T-helper 17 cell (primary cell): ENCODE measurements at places on chromosomes 16 and 17.

GRCh38 chr16:75482434-75483205 lies 12.6 kb downstream of the CHST6 start:
- peaks cover 3% of the 10 kb centered on the region for H3K36me3 ChIP-seq
- no peak overlapping the region for H3K4me3 ChIP-seq
- H3K4me1 ChIP-seq, result peaks cover 6% of the 10 kb centered on the region

GRCh38 chr16:58614212-58614611 lies 15.4 kb downstream of the CNOT1 start:
- peaks cover 24% of the 10 kb centered on the region for H3K4me1 ChIP-seq
- no peak for DNase-seq

- no peaks in the 10 kb centered on the region for H3K36me3 ChIP-seq
- no peak overlapping the region for H3K4me3 ChIP-seq
- no peak overlapping the region for H3K27ac ChIP-seq
Observed at GRCh38 chr16:64740261-64740660, 381.6 kb downstream of the CDH11 start.

- H3K4me3 ChIP-seq, result no peak overlapping the region
- no peak for DNase-seq
- peaks cover 15% of the 10 kb centered on the region for H3K27me3 ChIP-seq
- H3K27ac ChIP-seq, result no peak overlapping the region
- H3K4me1 ChIP-seq, result no peaks in the 10 kb centered on the region
Observed at GRCh38 chr17:35991075-35991474, 4.5 kb upstream of the CCL14 start.

GRCh38 chr17:74512624-74513091 lies 18.6 kb downstream of the CD300LB start:
- H3K4me3 ChIP-seq, result no peak overlapping the region
- H3K27ac ChIP-seq, result no peak overlapping the region
- peaks cover 4% of the 10 kb centered on the region for H3K36me3 ChIP-seq
- DNase-seq, result no peak
- no peaks in the 10 kb centered on the region for H3K4me1 ChIP-seq

DNA sequence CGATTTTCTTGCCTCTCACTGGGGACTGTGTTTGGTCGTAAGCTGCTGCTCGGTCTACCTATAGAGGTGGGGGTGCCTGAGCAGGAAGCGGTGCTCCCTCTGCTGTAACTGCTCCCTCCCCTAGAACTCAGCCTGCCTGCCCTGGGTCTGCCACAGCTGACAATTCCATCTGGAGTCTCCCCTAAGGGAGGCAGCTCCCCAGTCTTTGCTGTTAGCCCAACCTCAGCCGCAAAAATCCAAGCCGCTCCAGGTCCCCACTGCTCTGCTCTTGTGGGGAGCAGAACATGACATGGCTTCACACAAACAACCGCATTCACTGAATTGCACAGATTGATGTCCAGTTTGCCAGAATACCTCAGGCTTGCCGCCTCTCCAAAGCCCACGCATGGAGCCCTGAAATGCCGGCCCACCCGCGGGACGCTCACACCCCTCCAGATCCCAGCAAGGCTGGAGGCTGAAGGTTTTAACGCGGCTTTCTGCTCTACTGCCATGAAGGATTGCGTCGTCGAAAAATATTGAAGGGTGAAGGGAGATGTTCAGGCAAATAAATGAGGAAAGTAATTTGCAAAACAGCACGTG lies 221.5 kb upstream of the FOXF1 start:
- no peaks in the 10 kb centered on the region for H3K4me1 ChIP-seq
- H3K27me3 ChIP-seq, result peaks cover 82% of the 10 kb centered on the region
- H3K27ac ChIP-seq, result no peak overlapping the region

- H3K4me3 ChIP-seq, result no peak overlapping the region
- H3K27me3 ChIP-seq, result peaks cover 4% of the 10 kb centered on the region
- H3K4me1 ChIP-seq, result no peaks in the 10 kb centered on the region
- no peak overlapping the region for H3K27ac ChIP-seq
- H3K36me3 ChIP-seq, result no peaks in the 10 kb centered on the region
Observed at GRCh38 chr16:24482681-24483202, 56.6 kb upstream of the RBBP6 start.

DNA sequence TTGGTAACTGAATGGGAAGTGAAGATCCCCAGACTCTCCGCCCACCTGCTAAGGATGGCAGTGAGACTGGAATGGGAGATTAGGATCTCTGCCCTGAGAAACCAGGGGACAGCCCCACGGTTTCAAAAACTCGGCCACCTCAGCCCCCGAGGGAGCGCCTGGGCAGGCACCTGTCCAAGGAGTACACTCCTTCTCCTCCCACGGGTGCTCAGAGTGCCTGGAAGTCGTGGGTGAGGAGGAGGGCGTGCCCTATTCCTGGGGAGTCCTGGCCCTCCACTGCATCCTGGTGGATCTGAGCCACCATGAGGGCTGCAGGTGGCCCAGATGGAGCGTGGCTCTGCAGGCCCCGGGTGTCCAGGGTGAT lies 78.5 kb downstream of the MGAT5B start:
- H3K4me1 ChIP-seq, result no peaks in the 10 kb centered on the region
- DNase-seq, result no peak
- H3K27me3 ChIP-seq, result no peaks in the 10 kb centered on the region
- H3K27ac ChIP-seq, result no peak overlapping the region
- H3K36me3 ChIP-seq, result no peaks in the 10 kb centered on the region

GRCh38 chr16:88464447-88465318 lies 11.6 kb downstream of the ZFPM1 start:
- H3K4me3 ChIP-seq, result peak overlapping the region; percentile 36
- no peaks in the 10 kb centered on the region for H3K36me3 ChIP-seq
- DNase-seq, result no peak
- H3K4me1 ChIP-seq, result peaks cover 36% of the 10 kb centered on the region

DNA sequence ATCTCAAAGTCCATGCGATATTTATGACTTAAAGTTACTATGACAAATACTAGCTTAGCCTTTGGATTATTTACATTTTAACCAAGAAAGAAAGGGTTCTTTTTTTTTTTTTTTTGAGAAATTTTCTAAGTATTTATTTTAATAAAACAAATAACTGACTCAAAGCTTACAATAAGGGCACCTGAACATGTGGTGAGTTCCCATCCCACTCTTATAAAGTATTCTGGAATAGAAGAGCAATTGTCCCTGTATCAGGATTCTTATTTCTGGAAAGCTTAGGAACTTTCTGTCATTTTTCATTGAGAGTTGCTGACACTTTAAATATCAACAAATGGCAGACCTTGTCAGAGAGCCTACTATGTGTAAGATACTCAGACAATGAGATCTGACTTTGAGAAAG lies 686.1 kb upstream of the SOX9 start:
- no peaks in the 10 kb centered on the region for H3K36me3 ChIP-seq
- H3K27me3 ChIP-seq, result no peaks in the 10 kb centered on the region
- H3K4me3 ChIP-seq, result no peak overlapping the region
- no peak overlapping the region for H3K27ac ChIP-seq
- no peak for DNase-seq

DNA sequence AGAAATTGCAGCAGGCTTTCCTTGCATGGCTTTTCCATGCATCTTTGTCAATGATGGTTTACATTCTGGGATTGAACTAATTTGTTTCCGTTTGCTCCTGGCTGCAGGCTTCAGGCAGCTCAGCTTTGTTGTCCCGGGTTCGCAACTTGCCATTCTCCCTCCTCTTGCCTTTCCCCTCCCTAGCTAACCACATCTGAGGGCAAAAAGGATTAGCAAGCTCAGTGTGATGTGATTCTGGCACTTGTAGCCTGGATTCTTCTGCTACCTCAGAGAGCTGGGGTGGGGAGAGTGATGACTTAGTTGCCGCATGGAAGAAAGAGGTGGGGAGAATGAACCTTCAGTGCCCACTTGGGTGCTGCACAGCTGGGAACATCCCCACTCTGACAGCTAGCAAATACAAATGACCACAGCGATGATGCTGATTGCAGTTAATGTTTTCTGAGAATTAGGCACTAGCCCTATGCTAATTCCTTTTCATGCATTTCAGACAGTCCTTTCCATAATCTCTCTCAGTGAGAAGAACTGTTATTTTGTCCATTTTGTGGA lies 120.2 kb upstream of the SALL1 start:
- H3K4me1 ChIP-seq, result no peaks in the 10 kb centered on the region
- H3K27me3 ChIP-seq, result no peaks in the 10 kb centered on the region
- H3K36me3 ChIP-seq, result no peaks in the 10 kb centered on the region
- no peak overlapping the region for H3K4me3 ChIP-seq

DNA sequence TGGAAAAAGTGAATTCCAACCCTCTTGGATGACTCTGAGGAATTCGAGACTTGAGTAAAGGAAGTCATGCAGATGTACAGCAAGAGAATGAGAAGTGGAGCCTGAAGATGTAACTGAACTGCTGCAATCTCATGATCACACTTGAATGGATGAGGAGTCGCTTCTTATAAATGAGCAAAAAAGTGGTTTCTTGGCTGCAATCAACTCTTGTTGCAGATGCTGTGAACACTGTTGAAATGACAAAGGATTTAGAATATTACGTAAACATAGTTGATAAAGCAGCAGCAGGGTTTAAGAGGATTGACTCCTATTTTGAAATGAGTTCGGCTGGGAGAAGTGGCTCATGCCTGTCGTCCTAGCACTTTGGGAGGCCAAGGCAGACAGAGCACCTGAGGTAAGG lies 25.5 kb downstream of the ASPA start:
- no peak overlapping the region for H3K27ac ChIP-seq
- no peaks in the 10 kb centered on the region for H3K36me3 ChIP-seq
- H3K27me3 ChIP-seq, result peaks cover 6% of the 10 kb centered on the region
- DNase-seq, result no peak

DNA sequence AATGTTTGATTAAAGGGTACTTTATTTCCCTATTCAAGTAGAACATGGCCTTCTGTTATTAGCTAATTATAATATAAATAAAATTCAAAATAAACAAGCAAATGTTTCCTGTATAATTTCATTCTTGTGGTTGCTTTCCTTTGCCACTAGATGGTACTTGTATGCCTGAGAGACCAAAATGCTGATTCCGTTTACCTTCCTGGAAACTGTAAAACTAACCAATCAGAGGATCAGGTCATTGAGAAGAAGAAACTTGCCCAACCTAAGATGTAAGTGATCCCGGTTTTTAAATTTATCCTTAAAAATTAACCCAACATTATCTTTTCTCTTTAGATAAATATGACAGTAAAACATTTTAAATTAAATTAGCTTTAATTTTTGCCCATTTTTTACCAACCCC lies 8.1 kb upstream of the ABCA5 start:
- no peaks in the 10 kb centered on the region for H3K4me1 ChIP-seq
- no peak overlapping the region for H3K4me3 ChIP-seq
- no peak overlapping the region for H3K27ac ChIP-seq
- no peaks in the 10 kb centered on the region for H3K36me3 ChIP-seq
- no peak for DNase-seq

GRCh38 chr17:46962374-46962790 lies 16.7 kb downstream of the RPRML start:
- H3K4me1 ChIP-seq, result peaks cover 3% of the 10 kb centered on the region
- H3K27ac ChIP-seq, result no peak overlapping the region
- no peak for DNase-seq
- H3K27me3 ChIP-seq, result peaks cover 4% of the 10 kb centered on the region
- H3K4me3 ChIP-seq, result no peak overlapping the region
